H1 (cell line): ENCODE measurements at places on chromosomes 5 and 9. TPM values are rescaled to one million over a fixed set of nuclear protein-coding genes. Genes with fewer than 3 reads are reported as not detected.

DNA sequence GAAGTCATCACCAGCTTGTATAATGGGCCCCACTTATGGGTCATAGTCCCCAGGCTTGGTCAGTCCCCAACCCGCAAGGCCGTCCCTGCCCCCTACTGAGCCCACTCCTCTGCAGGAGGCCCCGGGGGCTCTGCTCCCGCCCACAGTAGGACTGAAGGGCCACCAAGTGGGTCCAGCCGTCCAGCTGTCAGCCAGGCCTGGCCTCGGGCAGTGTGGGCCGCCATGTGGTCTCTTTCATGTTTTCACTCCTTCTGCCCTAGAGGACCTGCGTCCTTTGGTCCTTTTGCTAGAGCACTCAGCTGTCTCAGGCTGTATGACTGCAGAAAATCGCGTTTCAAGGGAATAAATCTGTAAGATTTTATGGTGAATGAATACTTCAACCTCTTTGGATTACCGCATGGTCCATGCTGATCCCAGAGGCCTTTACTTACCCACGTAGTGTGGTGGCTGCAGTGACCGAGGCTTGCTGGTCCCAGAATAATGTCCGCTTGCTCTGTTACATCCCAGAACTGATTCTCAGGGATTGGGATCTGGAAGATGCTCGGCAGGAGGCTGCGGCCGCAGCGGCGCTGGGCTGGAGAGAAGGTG is 105.7 kb upstream of the FAM120A start:
- peak overlapping the region; percentile 47 for H3K4me3 ChIP-seq
- DNase-seq: no peak
- no peak overlapping the region for H3K27ac ChIP-seq
- no peaks in the 10 kb centered on the region for H3K36me3 ChIP-seq
- H3K27me3 ChIP-seq: no peaks in the 10 kb centered on the region
- peaks cover 6% of the 10 kb centered on the region for H3K4me1 ChIP-seq

DNA sequence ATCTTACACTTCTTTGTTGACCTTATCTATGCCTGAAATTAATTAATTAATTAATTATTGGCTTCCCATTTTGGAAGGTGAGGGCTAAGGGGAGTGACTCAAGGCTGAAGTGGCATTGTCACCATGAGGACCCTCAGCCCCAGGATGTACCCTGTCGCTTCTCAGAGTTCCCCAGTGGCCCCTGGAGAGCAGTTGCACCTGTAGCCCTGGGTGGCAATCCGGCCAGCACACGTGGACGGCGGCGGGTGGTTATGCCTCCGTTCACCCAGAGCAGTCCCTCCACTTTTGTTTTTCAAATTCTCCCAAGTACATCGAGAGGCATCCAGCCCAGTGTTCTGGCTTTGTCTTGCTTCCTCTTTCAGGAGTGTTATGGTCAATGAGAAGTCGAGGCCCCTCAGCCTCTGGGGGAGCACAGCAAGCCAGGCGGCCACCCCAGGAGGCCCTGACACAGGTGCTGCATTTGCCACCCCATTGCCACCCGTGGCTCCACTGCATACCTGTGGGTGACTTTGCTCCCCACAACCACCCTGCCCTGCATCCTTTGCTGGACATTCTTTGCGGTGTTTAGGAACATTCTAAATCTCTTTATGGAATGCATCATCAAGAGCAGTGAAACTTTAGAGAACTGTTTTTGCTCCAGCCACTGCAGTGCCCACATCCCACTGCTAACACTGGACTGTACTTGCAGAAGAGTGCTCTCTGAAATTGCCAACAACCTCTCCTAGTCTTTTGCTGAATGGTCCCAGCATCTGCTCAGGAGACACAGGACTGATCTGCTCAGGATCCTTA is 11.5 kb upstream of the IRX2 start:
- H3K4me1 ChIP-seq: peaks cover 14% of the 10 kb centered on the region
- peaks cover 15% of the 10 kb centered on the region for H3K27me3 ChIP-seq
- no peak overlapping the region for H3K27ac ChIP-seq
- no peak for DNase-seq

DNA sequence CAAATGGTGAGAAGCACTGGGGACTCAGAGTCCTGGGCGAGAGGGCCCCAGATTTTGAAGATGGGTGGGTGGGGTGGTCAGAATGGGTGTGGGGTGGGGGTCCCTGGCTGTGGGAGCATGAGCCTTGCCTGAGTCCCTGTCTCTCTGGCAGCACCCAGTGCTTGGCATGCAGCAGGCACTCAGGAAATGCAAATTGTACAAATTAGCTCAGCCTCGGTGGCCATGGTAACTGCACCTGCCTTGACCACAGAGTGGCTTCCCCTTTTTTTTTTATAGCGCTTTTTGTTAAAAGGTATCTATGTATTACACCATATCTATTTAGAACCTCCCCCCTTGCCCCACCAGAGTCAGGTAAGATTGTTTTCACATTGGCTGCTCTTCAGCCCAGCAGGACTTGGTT is 19.2 kb upstream of the PITX1 start:
- no peak overlapping the region for H3K27ac ChIP-seq
- no peaks in the 10 kb centered on the region for H3K36me3 ChIP-seq
- DNase-seq: no peak
- H3K4me1 ChIP-seq: 0 out of 2 replicates have a peak, but pooled peaks cover 2% of the 10 kb centered on the region
- peaks cover 57% of the 10 kb centered on the region for H3K27me3 ChIP-seq
- H3K4me3 ChIP-seq: no peak overlapping the region

GRCh38 chr9:124197177-124198095 is 60.3 kb upstream of the NEK6 start:
- no peak overlapping the region for H3K4me3 ChIP-seq
- DNase-seq: no peak
- no peaks in the 10 kb centered on the region for H3K27me3 ChIP-seq

GRCh38 chr5:173441053-173441628 is 112.9 kb upstream of the STC2 start:
- no peaks in the 10 kb centered on the region for H3K36me3 ChIP-seq
- no peak for DNase-seq
- H3K4me3 ChIP-seq: no peak overlapping the region

DNA sequence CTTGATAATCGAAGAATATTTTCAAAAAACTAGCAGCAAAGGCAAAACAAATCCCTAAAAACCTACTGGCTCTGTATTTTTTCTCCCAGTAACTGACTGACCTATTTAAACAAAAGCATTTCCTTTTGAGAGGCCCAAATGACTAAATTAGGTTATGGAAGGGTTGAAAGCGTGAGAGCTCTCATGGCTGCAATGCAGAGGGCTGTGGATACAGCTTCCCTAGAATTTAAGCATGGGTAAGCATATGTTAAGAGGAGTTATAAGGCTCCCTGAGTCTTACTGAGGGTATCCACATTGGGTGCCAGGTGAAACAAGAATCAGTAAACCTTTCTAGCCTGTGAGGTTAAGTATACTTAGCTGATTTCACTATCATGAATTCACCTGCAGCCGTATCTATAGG is 32.3 kb downstream of the SHISAL2B start:
- H3K27ac ChIP-seq: no peak overlapping the region
- no peak overlapping the region for H3K4me3 ChIP-seq
- DNase-seq: no peak
- no peaks in the 10 kb centered on the region for H3K27me3 ChIP-seq

ANGPTL2 gene
- 10.6 and 10.7 TPM in 2 replicates for total RNA-seq

DNA sequence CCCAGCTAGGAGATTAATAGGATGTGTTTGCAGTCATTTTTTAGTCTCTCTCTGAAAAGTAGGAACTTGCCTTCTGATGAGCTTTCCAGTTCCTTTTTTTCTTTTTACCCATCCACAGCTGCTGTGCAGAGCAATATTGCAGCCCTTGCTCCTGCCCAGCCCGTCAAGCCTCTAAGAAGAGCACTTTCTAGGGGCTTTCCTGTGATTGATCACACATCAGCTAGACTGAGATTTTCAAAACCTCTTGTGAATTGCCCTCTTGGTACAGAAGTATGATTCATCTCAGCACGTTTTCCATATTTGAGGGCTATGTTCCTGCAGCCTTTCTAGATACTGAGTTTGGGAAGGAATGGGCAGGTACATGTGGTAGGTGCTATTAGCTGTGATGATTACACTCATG is 93.9 kb downstream of the GALNT10 start:
- H3K36me3 ChIP-seq: no peaks in the 10 kb centered on the region
- H3K4me3 ChIP-seq: no peak overlapping the region
- H3K27me3 ChIP-seq: no peaks in the 10 kb centered on the region
- H3K4me1 ChIP-seq: peaks cover 14% of the 10 kb centered on the region; the same call in 1 of the 2 replicates
- H3K27ac ChIP-seq: no peak overlapping the region

F12 gene
- 5.4 and 6.5 TPM in 2 replicates for total RNA-seq

DNA sequence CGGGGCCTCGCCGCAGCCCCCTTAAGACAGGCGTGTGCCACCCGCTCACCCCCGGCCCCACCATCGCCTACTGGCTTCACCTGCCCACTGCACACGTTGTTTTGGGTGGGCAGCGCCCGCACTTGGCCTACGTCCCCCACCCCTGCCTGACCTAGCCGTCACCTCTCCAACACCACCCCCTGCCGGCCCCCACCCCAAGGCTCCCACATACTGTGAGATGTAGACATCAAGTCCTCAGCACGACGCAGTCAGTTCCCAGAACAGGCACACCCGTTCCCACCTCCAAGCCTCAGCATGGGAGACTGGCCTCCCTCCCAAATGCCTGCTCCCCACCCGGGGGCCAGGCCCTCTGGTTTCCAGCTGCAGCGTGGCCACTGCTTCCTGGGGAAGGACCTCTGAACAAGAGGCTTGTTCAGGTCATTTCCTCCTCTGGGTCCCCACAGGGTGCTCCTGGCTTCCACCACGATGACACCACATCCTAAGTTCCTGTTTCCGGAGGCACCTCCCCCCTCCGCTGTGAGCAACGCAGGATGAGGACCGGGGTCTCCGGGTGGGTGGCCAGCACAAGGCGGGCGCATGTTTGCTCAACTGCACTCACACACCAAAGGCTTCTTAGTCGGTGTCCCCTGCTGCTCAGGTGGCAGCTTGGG is 11.3 kb downstream of the DBN1 start:
- no peak for DNase-seq
- H3K36me3 ChIP-seq: peaks cover 79% of the 10 kb centered on the region
- H3K4me3 ChIP-seq: no peak overlapping the region

DNA sequence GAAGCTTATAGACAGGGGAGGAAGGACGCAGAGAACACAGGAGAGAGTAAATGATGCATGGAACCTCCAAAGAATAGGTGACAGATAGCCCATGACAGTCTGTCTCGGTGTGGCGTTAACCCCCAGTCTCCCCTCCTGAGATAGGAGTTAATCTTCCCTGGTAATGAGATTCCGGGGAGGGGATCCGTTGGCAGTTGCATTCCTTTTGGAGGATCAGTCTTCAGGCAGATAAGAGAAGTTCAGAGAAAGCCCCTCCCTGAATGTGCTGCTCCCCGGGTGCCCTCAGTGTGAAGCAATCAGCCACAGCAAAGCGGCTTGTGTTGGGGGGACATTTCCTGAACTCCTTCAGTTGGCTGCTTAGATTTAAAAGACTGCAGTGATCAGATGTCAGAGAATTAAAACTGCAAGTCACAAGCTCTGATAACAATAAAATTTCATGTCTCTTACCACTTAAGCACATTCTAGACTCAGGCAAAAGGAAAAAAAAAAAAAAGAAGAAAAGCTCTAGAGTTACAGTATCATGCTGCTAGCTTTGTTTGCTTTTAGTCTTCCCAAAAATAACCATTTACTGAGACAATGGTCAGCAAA is 121.1 kb downstream of the EGFLAM start:
- no peak for DNase-seq
- no peaks in the 10 kb centered on the region for H3K36me3 ChIP-seq

DPYSL3 gene
- total RNA-seq: 385 and 387 TPM in 2 replicates

GRCh38 chr9:1155602-1156001 is 105.4 kb downstream of the DMRT2 start:
- no peaks in the 10 kb centered on the region for H3K27me3 ChIP-seq
- no peak overlapping the region for H3K27ac ChIP-seq
- H3K4me3 ChIP-seq: no peak overlapping the region
- no peaks in the 10 kb centered on the region for H3K36me3 ChIP-seq
- H3K4me1 ChIP-seq: no peaks in the 10 kb centered on the region

GRCh38 chr9:97860451-97861147 is 7.6 kb downstream of the FOXE1 start:
- no peak overlapping the region for H3K27ac ChIP-seq
- no peak for DNase-seq
- peaks cover 14% of the 10 kb centered on the region for H3K4me1 ChIP-seq
- no peaks in the 10 kb centered on the region for H3K36me3 ChIP-seq
- H3K27me3 ChIP-seq: peaks cover 66% of the 10 kb centered on the region

DNA sequence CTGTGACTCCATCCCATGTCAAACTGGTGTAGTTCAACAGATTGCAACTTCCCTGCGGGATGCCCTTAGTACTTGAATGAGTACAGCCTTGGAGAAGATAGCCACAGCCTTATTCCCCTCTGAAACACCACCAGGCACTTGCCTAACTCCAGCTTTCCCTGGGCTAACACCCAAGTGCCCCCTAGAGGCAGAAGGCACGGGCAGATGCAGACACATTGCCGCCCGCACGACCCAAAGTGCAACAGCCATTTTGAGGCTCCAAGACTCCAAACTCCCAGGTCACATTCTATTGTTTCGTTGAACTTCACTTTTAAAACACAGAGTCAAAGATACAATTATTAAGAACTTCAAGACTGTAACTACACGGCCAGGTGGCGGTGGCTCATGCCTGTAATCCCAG is 163.6 kb upstream of the CDH6 start:
- no peaks in the 10 kb centered on the region for H3K4me1 ChIP-seq
- no peak for DNase-seq

F2RL2 gene
- total RNA-seq: 0.07 and 0.10 TPM in 2 replicates

MSX2 gene
- total RNA-seq: 0.38 and 0.47 TPM in 2 replicates

DNA sequence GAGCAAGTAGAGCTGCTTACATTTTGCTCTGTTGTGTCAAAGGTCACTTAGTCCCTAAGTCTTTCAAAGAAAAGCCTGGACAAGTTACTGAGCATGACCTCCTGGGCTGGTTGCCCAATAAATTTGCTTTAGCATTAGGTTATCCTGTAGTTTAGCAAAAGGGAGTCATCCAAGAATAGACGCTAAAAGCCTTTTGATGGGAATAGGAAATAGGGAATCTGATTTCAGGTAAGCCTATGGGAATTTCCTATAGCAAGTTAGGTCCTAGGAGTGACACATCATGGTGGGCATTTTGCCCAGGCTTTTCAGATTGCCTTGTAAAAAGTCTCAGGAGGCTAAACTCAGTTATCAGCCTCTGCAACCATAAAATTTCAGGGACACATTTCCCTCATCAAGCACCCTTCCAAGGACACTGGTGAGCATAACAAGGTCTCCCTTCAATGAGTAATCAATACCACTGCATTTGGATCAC is 67.6 kb upstream of the RANBP3L start:
- no peak overlapping the region for H3K4me3 ChIP-seq
- no peaks in the 10 kb centered on the region for H3K4me1 ChIP-seq
- H3K36me3 ChIP-seq: no peaks in the 10 kb centered on the region
- DNase-seq: no peak
- no peak overlapping the region for H3K27ac ChIP-seq

DNA sequence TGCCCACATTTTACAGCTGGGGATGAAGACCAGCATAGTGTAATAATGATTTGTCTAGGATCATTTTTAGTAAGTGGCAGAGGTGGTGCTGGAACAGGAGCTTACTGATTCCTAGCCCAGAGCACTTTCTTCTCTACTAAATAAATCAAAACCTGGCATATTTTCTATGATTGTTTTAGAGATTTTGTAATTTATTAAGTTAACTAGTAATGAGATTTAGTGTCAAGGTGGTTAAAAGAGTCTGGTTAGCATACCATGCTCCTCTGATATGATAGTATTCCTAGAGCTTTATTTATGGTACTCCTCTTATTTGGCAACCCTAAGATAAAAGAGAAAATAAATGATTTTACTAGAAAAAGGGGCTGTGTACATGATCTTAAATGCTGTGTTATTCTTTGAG is 604.0 kb downstream of the ISL1 start:
- no peak overlapping the region for H3K4me3 ChIP-seq
- H3K27ac ChIP-seq: no peak overlapping the region
- no peaks in the 10 kb centered on the region for H3K4me1 ChIP-seq
- no peak for DNase-seq
- H3K36me3 ChIP-seq: no peaks in the 10 kb centered on the region
